Fibroblast of skin of right quadriceps (primary cell): ENCODE measurements at places on chromosomes 16 and 17.

DNA sequence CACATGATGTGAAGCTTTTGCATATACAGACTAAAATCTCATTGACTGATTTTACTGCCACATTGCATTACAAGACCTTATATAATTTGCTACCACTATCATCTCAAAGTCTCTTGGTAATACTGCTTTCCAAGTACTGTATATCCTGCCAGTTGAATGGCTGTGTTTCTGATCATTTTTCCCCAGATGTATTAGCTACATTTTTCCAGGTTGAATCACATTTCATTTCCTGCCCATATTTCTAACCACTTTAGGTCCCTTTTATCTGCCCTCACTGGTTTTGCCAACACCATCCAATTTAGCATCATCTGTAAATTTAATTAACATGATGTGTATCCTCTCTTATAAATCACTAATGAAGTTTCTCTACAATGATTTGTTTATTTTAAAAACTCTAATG lies 365.7 kb upstream of the PMFBP1 start:
- DNase-seq, result peak; percentile 67

DNA sequence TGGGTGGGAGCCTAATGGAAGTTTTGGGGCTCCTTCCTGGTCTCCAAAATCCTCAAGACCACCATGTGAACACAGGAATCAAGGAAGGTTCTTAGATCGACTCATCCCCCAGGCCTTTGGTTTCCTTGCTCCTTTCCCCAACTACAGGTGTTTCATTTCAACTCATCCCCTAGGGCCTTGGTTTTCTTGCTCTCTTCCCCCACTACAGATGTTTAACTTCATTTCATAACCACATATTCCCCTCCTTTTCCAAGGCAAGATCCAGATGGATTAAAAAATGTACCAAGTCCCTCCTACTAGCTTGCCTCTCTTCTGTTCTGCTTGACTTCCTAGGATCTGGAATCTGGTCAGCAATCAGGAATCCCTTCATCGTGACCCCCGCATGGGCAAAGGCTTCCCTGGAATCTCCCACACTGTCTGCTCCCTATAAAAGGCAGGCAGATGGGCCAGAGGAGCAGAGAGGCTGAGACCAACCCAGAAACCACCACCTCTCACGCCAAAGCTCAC lies at the start of gene CCL11:
TSS of gene CCL11 (plus strand) at position 457 of the 507 bp plus-strand sequence. CDS start 67 bp downstream, outside the sequence.
- no peak for DNase-seq

DNA sequence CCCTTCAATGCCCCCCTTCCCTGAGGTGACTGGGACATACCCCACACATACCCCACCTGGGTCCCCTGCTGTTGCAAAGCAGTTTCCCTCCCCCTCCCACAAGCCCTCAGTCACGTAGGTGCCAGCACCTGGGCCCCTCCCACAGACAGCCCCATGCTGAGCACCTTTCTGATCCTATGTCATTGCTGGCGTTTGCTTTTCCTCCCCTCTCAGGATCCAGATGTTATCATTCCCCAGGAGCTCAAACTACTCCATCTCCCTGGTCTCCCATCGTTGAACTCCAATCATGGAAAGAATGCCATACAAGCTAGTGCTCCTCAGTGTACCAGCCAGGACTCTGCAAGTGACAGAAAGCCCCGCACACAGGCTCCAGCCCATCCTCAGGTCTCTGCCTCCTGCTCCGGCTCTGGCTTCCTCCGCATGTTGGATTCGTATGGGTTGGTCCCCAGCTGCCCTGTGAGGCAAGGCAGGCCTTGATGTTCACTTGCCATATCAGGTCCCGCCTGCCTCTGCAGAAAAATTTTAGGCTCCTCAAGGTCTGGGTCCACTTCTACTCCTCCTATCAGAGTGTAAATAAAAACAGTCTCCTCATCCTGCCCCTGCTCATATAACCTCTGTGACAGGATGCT lies 31.4 kb upstream of the MED9 start:
- DNase-seq, result no peak

DNA sequence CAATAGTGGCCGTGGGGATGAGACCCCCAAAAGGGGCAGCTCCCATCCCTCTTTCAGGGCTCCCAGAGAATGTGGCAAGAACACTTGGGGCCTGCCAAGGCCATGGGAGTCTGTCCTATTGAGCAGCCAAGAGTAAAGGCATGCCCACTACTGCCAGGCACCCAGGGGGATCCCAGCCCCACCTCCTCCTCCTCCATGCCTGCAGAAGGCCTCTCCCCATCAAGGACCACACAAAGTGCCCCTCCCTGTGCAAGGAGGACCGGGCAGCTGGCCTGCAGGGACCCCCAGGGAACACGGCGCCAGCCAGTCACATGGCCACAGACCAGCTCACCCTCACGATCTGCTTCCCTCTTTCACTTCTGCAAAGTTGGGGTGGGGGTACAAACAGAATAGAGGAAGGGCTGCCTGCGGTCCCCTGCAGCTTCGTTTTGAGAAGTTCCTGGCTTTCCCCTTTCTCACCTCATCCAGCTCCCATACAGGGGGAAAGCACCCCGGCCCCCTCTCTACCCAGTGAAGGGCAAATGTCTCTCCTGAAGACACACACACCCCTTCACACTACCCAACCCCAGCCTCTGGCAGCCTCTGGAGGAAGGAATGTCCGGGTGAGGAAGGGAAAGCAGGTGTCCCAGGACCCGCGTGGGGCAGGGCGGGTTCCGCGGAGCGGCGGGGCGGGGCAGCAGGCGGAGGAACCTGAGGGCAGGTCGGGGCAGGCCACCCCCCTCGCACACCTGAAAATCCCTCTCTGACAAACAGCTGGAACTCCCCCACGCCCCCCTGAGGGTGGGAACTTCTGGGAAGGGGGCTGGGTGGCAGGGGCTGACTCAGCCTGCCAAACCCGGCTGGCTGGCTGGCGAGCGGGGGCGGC lies 2.0 kb downstream of the PPP1R9B start:
- DNase-seq, result peak; percentile 43

- DNase-seq, result no peak
Measured at GRCh38 chr17:78797691-78798585, 15.9 kb upstream of the CYTH1 start.

GRCh38 chr17:2017274-2017941 lies 7.7 kb downstream of the RTN4RL1 start:
- DNase-seq, result no peak

DNA sequence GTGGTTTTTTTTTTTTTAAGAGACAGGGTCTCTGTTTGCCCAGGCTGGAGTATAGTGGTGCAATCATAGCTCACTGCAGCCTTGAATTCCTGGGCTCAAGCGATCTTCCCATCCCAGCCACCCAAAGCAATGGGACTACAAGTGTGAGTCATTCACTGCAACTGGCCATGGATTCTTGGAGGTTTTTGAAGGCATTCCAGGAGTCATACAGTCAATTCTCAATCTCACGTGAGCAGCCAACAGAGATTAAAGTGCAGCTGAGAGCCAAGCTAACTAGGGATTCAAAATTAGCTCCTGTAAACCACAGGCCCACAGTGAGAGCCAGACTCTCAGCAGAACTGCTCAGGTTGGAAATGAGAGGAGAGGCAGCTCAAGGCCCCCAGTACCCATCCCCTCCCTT lies 30.2 kb downstream of the XPO6 start:
- DNase-seq, result peak; percentile 97

- DNase-seq, result peak; percentile 29
Measured at GRCh38 chr17:17994271-17995069, 21.8 kb downstream of the DRC3 start.

GRCh38 chr16:57808589-57809228 lies 6.4 kb upstream of the KIFC3 start:
- DNase-seq, result no peak

GRCh38 chr17:6040504-6040903 lies 29.7 kb upstream of the WSCD1 start:
- DNase-seq, result no peak

- no peak for DNase-seq
Measured at GRCh38 chr16:73544826-73545225, 496.9 kb upstream of the ZFHX3 start.

GRCh38 chr16:20243731-20244281 lies 83.5 kb downstream of the GP2 start:
- no peak for DNase-seq

GRCh38 chr16:11016993-11017392 lies 72.6 kb downstream of the CLEC16A start:
- DNase-seq, result peak; percentile 63

GRCh38 chr16:28845293-28845692 lies 855 bp downstream of the TUFM start:
- DNase-seq, result no peak

- no peak for DNase-seq
Measured at GRCh38 chr16:4611337-4612021, 3.2 kb downstream of the UBALD1 start.

DNA sequence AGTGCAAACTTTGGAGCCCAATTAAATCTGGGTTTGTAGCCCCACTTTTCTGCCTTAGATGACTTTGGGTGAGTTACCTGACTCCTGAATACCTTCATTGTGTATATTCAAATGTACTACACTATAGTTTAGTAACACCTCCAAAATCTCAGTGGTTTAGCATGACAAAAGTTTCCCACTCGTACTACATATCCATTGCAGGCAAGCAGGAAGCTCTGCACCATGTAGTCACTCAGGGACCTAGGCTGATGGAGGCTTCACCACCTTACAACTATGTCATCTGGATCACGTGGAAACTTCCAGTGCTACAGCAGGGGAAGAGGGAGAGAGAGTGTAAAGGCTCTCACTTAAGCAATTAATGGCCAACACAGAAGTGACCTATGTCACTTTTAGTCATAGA lies 14.2 kb downstream of the ANKFN1 start:
- DNase-seq, result no peak

- no peak for DNase-seq
Measured at GRCh38 chr17:74345433-74346241, 16.0 kb downstream of the BTBD17 start.

GRCh38 chr16:24372824-24373223 lies 116.7 kb downstream of the CACNG3 start:
- no peak for DNase-seq

DNA sequence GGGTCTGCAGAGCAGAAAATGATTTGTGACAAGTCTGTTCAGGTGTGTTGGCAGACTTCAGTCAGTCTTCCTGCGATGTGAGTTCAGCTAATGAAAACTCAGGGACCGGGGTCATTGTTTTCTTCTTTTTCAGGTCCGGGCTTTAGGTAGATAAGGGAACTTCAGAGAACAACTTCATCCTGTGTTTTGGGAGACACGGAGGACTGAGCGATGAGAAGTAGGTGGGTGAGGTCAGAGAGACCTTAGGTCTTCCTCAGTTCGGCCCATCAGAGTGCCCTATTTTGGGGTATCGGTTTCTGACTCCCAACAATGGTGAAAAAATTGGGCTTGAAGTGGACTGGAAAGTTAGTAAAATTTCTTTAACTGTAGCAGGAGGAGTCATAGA lies 88.9 kb upstream of the ATF7IP2 start:
- no peak for DNase-seq

GRCh38 chr16:89313583-89313982 lies 96.1 kb downstream of the ZNF778 start:
- no peak for DNase-seq

- no peak for DNase-seq
Measured at GRCh38 chr16:68839831-68840230, 3.5 kb upstream of the TANGO6 start.

DNA sequence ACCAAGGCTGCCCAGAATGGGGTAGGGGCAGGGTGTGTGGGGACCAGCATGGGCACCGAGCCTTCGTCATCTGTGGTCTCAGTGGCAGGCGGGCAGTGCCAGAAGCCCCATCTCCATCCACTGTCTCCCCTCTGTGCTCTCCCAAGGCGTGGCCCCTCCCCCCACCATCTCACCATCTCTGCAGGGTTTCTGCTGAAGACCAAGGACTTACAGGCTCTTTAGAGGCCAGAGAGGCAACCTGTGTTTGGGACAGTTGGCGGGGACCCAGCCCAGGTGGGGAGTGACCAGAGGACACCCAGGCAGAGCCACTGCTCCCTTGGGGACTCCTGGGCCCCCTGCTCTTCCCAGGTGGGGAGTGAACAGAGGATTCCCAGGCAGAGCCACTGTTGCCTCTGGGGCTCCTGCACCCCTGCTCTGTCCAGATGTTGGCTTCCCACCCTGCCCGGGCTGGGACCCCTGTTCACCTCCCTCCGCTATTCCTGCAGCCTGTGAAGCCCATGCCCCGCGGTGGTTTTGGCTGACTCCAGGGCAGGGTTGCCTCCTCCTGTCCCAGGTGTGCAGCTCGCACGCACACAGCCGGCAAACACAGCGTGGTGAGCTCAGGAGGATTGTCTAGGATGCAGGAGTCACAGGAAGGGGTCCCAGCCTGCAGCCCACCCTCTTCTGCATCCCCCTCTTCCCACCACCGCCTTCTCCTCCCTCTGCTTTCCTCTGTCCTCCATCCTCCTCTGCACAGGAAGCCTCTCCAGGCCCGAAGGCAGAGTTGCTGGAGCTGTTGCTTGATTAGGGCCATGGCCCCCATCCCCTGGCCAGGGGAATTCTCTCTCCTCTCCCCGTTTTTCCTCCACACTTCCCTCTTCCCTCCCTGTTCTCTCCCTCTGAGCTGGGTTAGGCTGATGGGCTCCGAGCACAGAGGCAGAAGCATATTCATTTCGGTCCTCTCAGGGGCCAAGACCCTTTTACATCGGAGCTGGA lies 45.0 kb downstream of the SLC7A5 start:
- DNase-seq, result no peak

DNA sequence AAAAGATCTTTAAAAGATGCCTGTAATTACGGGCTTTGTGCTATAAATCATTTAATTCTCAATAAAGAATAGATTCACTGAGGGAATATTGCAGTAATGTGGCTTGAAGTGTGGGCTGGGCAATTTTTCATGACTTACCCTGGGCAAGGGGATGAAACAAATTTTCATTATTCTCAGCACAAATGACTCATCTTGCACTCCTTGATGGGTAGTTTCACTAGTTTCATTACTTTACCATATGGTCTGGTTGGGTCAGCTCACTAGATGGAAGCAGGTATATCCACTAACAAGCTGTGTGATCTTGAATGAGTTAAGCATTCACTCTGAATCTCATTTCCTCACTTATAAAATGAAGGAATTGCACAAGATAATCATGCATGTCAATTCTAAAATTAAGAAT lies 234.3 kb downstream of the ABCC12 start:
- DNase-seq, result no peak

GRCh38 chr17:1638171-1638590 lies 7.4 kb downstream of the SCARF1 start:
- no peak for DNase-seq

DNA sequence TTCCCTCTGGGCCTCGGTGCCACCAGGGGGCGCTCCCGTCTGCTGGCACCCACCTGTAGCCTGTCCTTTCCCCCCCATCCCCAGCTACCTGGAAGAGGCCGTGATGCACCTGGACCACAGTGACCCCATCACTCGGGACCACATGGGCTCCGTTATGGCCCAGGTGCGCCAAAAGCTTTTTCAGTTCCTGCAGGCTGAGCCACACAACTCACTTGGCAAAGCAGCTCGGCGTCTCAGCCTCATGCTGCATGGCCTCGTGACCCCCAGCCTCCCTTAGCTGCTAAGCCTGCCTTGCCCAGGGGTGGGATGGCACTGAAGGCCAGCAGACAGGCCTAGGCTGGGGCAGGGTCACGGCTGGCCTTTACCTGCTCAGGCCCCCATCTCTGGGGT lies 818 bp upstream of the NRN1L start:
- DNase-seq, result peak; percentile 21

DNA sequence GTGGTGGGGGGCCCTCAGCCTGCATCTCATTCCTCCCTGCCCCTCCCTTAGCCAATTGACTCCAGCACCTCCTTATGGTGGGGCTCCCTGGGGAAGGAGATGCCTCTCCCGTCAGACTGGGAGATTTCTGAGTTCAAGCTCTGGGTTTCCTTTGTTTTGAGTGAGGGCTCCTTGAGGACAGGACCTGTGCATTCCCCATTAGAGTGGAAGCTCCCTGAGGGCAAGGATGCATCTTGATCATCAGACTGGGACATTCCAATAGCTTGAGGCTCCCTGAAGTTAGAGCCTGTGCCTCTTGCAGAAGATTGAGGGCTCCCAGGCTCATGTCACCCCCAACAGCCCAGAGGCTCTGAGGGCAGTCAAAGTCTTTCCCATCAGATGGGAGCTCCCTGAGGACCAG lies 23.6 kb downstream of the TNS4 start:
- DNase-seq, result no peak
